ENCODE measurements at places on chromosomes 3 and 15.

- no peak overlapping the region for H3K4me3 ChIP-seq
- peaks cover 23% of the 10 kb centered on the region for H3K36me3 ChIP-seq
- no peaks in the 10 kb centered on the region for H3K27me3 ChIP-seq
- no peak overlapping the region for H3K27ac ChIP-seq
- no peaks in the 10 kb centered on the region for H3K4me1 ChIP-seq
Observed at GRCh38 chr15:90979582-90979981, 14.8 kb downstream of the PRC1 start.

DNA sequence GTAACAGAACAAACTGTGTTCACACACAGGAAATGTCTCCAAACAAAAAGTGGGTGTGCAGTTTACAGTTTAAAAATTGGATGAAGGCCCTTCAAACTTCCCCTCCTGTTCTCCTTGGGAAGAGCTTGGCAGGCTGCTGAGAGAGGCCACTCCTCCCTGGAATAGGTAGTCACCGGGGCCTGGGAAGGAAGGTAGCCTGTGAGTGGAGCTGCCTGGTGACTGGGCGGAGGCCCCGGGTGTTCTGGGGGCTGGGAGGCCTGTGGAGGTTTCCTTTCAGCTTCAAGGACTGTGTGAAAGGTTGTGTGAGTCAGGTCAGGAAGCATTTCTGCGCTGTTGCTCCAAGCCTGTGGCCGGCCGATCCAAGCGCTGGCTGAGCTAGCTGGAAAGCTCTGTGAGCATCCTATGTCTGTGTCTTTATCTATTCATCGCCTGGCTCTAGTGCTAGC lies 14.1 kb downstream of the SLCO3A1 start:
- H3K27me3 ChIP-seq = no peaks in the 10 kb centered on the region
- H3K27ac ChIP-seq = no peak overlapping the region
- H3K4me3 ChIP-seq = no peak overlapping the region
- no peak for DNase-seq
- H3K4me1 ChIP-seq = no peaks in the 10 kb centered on the region
- no peaks in the 10 kb centered on the region for H3K36me3 ChIP-seq

DNA sequence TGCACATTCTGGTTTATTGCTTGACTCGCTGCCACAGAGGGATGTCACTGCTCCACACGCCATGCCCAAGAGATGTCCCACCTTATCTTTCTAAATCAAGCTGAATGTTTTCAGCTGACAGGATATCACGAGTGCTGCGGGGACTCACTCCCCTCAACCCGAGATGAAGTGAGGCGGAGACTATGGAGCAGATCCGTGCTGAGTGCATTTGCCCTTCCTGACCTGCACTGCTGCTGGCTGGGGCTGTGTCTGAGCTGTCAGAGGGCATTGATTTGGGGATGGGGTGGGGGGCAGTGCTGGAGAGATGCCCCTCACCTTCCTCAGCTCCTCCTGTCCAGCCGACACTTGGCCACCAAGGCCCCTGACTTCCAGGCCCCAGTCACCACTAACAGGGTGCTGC lies 40.5 kb upstream of the CSPG4 start:
- no peak for DNase-seq
- no peak overlapping the region for H3K4me3 ChIP-seq
- no peak overlapping the region for H3K27ac ChIP-seq
- H3K36me3 ChIP-seq = no peaks in the 10 kb centered on the region

DNA sequence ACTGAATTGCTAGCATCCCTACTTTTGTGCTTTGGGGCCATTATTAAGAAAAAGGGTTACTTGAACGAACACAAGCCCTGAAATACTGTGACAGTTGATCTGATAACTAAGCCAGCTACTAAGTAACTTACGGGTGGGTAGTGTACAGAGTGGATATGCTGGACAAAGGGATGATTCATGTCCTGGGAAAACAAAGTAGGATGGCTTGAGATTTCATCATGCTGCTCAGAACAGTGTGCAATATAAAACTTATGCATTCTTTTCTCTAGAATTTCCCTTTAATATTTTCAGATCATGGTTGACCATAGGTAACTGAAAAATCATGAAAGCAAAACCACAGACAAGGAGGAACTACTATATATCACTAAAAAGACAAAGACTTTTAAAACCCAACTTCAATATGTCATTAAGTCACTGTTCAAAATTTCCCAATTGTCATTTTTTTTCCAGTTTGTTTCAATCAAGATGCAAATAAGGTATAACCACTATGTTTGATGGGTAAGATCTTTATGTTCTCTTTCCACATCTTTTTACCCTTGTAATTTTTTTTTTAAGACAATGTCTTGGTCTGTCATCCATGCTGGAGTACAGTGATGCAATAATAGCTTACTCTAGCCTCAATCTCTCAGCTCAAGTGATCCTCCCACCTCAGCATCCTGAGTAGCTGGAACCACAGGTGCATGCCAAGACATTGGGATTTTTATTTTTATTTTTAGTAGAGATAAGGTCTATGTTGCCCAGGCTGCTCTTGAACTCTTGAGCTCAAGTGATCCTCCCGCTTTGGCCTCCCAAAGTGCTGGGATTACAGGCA lies 67.7 kb downstream of the IFT80 start:
- DNase-seq = peak; percentile 86
- peak overlapping the region; percentile 9 for H3K4me3 ChIP-seq
- H3K27me3 ChIP-seq = no peaks in the 10 kb centered on the region
- no peaks in the 10 kb centered on the region for H3K36me3 ChIP-seq

DNA sequence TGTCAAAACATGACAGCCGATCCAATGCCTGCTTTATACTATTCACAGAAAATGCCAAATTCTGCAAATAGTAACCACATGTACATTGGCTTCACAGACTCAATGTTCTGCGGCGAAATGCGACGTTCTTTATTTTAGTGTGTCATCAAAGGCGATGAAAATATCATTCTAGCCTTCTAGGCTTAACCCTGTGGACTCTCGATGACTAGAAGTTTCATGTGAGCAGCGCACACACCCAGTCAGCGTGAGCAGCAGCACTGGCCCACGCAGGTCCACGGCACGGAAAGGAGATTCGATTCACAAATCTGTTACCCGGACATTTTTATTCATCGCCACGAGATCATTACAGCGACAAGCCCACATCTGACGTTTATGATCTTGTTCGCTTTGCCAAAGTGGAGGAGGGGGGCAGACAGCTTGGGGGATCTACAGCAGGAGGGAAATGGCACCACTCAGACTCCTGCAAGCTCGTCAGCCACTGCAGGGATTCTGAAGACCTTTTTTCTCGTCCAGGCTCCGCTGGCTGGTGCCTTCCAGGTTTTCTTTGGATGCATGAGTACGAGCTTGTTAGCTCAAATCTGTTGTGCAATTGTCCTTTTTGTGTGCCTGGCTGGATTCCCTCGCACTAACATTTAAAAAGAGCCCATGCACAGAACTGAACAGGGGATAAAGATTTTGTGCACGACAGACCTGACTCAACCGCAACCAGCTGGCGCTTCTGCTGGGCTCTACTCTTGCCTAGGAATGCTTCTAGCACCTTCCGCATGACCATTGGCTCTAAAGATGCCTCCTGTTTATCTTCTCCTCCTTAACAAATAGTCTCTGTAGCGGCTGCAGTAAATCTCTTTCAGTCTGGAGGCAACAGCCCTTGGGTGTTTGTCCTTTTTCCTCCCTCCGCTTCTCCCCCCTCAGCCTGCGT lies 938.4 kb downstream of the MCTP2 start:
- no peaks in the 10 kb centered on the region for H3K27me3 ChIP-seq
- H3K4me1 ChIP-seq = no peaks in the 10 kb centered on the region
- no peak for DNase-seq
- H3K36me3 ChIP-seq = no peaks in the 10 kb centered on the region
- no peak overlapping the region for H3K4me3 ChIP-seq

- no peaks in the 10 kb centered on the region for H3K4me1 ChIP-seq
- H3K4me3 ChIP-seq = no peak overlapping the region
- no peak for DNase-seq
- no peaks in the 10 kb centered on the region for H3K36me3 ChIP-seq
Observed at GRCh38 chr3:124373524-124373923, 356.7 kb upstream of the UMPS start.

DNA sequence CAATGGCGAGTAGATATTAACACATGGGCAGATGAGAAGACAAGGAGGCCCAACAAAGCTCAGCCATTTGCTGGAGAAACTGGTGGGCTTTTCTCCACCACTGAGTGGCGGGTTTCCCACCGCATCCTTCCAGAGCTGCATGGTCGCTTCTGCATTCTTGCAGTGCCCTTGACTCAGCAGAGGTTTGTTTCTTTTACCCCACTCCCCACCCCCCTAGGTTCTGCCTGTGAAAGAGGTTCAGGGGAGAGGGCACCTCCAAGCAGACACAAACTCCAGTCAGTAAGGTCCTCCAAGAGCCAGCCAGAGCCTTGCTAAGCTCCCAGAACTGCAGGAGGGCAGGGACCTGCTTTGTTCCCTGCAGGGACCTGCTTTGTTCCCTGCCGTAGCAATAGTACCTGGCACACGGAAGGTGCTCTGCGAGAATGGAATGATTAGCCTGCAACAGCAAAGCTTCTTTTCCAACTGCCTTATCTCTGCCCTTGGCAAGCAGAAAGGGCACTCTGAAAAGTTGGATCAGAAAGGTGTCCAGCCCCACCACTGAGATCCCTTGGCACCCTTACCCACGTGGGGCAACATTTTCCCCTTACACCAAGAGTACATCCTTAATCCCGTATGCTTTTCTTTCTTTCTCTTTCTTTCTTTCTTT lies 1.4 kb downstream of the PAQR5 start:
- peaks cover 22% of the 10 kb centered on the region for H3K4me1 ChIP-seq
- H3K36me3 ChIP-seq = no peaks in the 10 kb centered on the region
- no peak for DNase-seq
- H3K27ac ChIP-seq = no peak overlapping the region
- H3K4me3 ChIP-seq = no peak overlapping the region

GRCh38 chr15:63499611-63500010 lies 4.8 kb upstream of the USP3 start:
- no peak overlapping the region for H3K27ac ChIP-seq
- no peaks in the 10 kb centered on the region for H3K27me3 ChIP-seq
- H3K4me1 ChIP-seq = peaks cover 68% of the 10 kb centered on the region
- H3K36me3 ChIP-seq = no peaks in the 10 kb centered on the region

DNA sequence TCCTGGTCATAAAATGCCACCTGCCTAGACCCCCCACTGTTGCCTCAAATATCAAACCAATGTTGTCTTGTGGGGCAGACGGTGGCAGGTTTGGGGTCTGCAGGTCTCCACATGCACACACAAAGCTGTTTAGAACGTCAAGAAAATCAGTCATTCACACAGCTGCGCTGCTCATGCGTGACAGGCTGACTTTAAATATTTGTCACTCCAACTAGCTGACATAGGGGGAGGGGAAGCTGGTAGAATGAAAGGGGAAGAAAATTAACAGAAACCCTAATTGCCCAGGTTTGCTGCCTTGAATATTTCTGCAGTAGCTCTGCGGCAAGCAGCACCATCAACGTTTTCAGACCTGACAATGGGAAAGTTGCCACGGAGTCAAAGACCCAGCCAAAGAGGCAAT lies 201.8 kb downstream of the ABHD5 start:
- no peak overlapping the region for H3K4me3 ChIP-seq
- H3K36me3 ChIP-seq = no peaks in the 10 kb centered on the region
- no peak overlapping the region for H3K27ac ChIP-seq
- DNase-seq = no peak

DNA sequence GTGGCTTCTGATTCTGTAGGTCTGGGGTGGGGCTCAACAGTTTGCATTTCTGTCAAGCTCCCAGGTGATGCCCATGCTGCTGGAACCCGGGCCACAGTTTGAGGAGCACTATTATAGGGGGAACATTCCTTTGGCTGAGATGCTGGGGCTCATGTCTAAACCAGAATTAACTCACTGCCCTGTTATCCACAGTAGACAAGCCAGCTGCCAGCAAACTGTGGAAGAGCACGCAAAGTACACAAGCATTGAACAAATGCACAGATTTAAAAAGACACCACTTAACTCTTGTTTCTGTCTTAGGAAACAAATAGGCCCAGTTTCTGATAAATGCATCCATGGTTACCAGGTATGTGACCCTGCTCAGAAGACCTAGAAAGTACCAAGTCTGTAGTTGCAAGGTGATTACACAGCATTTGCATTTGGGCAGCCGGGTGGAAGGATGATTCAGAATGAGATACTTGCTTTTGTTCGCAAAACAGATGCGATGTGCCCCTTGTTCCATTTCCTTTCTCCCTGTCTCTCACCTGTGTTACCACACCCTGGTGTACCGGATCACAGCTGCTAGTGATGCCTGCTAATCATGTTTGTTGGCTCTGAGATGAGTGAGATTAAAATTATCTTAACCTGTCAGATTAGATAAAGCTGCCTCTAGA lies 12.4 kb downstream of the GYG1 start:
- no peaks in the 10 kb centered on the region for H3K27me3 ChIP-seq
- H3K4me3 ChIP-seq = no peak overlapping the region
- DNase-seq = no peak
- no peak overlapping the region for H3K27ac ChIP-seq

GRCh38 chr3:110026421-110026820 lies 689.1 kb upstream of the DPPA4 start:
- no peaks in the 10 kb centered on the region for H3K36me3 ChIP-seq
- H3K27me3 ChIP-seq = no peaks in the 10 kb centered on the region
- no peak overlapping the region for H3K4me3 ChIP-seq
- H3K27ac ChIP-seq = no peak overlapping the region

- no peak overlapping the region for H3K4me3 ChIP-seq
- H3K27ac ChIP-seq = no peak overlapping the region
- DNase-seq = no peak
- H3K4me1 ChIP-seq = no peaks in the 10 kb centered on the region
Observed at GRCh38 chr3:54915976-54916375, 11.9 kb downstream of the LRTM1 start.

DNA sequence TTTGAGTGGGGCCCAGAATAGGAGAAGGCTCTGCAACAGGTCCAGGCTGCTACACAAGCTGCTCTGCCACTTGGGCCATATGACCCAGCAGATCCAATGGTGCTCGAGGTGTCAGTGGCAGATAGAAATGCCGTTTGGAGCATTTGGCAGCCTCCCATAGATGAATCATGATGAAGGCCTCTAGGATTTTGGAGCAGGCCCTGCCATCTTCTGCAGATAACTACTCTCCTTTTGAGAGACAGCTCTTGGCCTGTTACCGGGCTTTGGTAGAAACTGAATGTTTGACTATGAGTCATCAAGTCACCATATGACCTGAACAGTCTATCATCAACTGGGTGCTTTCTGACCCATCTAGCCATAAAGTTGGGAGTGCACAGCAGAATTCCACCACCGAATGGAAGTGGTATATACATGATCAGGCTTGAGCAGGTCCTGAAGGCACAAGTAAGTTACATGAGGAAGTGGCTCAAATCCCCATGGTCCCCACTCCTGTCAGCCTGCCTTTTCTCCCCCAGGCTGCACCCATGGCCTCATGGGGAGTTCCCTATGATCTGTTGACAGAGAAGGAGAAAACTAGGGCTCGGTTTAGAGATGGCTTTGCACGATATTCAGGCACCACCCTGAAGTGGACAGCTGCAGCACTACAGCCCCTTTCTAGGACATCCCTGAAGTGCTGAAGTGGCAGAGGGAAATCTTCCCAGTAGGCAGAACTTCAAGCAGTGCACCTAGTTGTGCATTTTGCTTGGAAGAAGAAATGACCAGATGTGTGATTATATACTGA lies 971.4 kb downstream of the MCTP2 start:
- H3K27me3 ChIP-seq = no peaks in the 10 kb centered on the region
- no peak overlapping the region for H3K27ac ChIP-seq
- no peak overlapping the region for H3K4me3 ChIP-seq
- no peak for DNase-seq
- no peaks in the 10 kb centered on the region for H3K36me3 ChIP-seq
- no peaks in the 10 kb centered on the region for H3K4me1 ChIP-seq

GRCh38 chr3:128348805-128349531 lies 117.7 kb downstream of the DNAJB8 start:
- no peak overlapping the region for H3K4me3 ChIP-seq
- no peak for DNase-seq
- H3K36me3 ChIP-seq = peaks cover 4% of the 10 kb centered on the region
- no peaks in the 10 kb centered on the region for H3K27me3 ChIP-seq

GRCh38 chr15:80885016-80885579 lies 104.5 kb downstream of the MESD start:
- no peaks in the 10 kb centered on the region for H3K27me3 ChIP-seq
- H3K4me3 ChIP-seq = no peak overlapping the region
- peaks cover 19% of the 10 kb centered on the region for H3K36me3 ChIP-seq
- H3K27ac ChIP-seq = no peak overlapping the region
- no peak for DNase-seq
